HepG2 (cell line): ENCODE measurements at places on chromosomes 6 and 20. TPM values are rescaled to one million over a fixed set of nuclear protein-coding genes. Genes with fewer than 3 reads are reported as not detected.

- DNase-seq = no peak
Observed at GRCh38 chr20:13758884-13759283, 25.8 kb downstream of the ESF1 start.

DNA sequence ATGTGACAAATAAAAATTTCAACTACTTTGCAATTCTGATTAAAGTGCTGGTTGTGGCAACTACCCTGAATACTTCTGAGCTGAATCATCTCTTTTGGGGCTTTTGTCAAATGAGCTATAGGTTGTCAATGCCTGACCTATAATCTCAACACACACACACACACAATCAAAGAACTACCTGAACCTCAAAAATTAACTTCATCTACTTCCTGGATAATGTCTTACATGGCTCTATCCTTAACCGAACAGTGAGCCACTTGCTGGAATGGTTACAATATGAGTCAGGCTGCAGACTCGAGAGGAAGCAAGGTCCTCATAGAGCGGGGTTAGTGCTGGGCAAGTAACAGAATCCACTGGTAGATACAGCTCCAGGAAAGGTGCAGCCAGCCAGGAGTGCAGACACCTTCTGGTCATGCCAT is 70.6 kb upstream of the DST start:
- peak; percentile 44 for DNase-seq

- no peak for DNase-seq
Observed at GRCh38 chr6:63313111-63313510, 6.7 kb downstream of the LGSN start.

DNA sequence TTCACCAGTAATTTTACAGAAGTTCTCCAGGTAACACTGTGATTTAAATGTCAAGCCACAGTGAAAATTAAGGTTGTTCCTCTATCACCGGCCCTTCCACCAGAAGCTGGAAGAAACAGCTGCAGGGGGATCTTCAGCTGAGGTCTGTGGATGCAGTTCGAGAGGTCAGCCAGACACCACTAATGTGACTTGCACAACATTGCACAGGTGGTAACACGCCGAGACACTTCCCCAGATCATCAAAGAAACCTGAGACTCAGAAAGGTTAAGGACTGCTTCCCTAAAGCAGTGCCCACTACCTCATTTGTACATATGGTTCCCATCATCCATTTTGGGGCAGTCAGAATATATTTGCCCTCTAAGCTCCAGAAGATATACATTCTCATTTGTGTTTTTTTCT is 8.1 kb upstream of the SERPINB9 start:
- no peak for DNase-seq

DNA sequence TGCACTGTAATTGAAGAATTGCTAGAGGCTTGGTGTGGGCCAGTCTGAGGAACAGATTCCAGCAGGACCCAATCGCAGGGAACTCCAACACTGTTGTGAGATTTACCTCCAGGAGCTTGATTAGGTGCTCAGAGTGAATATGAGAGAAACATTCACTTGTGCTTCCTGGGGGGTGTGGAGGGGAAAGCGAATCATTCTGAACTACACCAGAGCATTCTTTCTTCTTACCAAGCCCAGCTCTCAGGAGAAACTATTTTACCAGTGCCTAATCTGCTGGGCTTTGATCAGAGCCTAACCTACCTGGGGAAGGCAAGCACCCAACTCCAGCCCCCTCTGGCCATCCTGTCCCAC is 7.4 kb upstream of the SIRPB1 start:
- DNase-seq = no peak

DNA sequence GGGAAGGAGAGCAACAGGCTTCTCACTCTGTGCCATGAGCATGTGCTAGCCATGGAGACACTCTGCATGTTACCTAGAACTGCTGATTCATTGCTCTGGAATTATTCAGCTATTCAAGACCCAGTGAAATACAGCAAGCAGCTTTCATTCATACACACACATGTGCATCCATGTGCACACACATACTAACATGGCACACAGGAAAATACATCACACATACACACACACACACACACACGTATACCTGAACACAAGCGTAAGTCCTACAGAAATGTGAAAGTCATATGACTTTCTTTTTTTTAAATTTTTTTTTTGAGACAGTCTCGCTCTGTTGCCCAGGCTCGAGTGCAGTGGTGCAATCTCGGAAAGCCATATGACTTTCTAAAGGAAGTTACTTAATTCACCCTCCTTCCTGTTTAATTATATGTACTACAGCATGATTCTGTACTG is 108.2 kb upstream of the NFATC2 start:
- DNase-seq = no peak

GRCh38 chr6:4981761-4982160 is 22.1 kb downstream of the RPP40 start:
- DNase-seq = no peak

DNA sequence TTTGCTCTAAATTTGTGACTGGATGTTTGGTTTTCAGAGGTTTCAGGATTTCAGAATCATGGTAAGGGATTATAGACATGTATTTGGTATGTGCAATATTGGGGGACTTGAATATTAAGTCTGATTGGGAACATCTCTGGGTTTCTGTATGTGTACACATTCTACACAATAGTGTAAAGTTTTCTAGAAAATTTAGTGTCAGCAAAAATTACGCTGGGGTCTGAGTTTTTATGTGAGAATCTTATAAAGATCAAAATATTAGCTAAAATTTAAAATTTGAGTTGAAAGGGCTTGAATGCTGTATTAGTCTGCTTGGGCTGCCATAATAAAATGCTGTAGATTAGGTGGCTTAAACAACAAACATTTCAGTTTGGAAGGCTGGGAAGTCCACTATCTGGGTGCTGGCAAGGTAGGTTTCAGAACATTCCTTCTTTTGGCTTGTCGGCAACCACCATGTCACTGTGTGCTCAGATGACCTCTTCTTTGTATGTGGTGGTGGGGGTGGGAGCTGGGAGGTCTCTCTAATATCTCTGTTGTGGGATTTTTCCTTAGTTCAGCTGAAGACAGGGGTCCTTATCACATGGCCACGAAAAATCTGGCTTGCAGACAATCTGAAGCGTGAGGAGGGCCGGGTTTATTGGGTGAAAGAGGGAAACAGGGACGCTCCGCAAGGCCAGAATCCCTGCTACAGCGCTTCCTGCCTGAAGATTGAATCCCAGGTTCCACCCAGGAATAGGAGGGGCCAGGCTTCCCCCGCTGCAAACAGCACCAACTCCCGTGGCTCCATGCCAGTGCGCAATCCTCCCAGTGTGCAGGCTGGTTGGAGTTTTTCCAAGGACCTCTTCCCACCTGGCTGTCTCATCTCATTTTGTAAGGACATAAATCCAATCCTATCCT is 299.7 kb downstream of the PLCB1 start:
- no peak for DNase-seq

- DNase-seq = no peak
Observed at GRCh38 chr6:158020272-158020711, 38.6 kb downstream of the SYNJ2 start.

DNA sequence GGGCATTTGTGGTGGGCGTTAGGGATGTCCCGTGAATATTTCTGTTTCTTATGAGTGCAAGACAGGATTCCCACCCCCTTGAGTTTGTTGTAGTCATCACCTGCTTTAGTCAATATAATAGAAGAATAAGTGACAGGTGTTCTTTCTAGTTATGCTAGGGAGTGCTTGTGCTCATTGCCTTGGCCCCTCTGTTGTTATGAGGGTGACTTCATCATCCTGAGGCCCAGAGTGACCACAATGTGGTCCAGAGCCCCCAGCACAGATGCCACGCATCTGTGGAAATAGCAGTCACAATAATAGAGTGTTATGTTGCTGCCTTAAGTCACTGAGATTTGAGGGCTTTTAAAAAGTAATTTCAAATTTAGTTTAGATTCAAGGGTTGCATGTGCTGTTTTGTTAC is 42.4 kb downstream of the GGTLC1 start:
- DNase-seq = no peak

- DNase-seq = no peak
Observed at GRCh38 chr6:159838020-159838744, 38.1 kb downstream of the PNLDC1 start.

DNA sequence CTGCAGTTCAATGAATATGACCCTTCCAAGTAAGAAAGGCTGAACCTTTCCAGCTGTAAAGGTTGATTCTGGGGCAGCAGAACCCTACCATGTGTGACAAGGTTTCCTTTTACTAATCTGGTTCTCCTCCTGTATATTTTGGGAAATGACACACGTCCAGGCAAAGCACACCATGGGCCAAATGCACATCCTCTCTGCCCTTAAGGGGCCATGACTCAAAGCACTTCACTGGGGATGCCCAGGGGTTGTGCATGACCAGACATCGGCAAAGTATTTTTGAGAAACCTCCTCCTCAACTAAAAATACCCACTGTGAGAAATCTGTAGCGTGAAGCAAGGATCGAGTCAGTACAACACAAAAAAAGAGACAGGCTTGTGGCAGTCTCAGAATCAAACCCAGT is 174.7 kb downstream of the BACH2 start:
- DNase-seq = no peak

DNA sequence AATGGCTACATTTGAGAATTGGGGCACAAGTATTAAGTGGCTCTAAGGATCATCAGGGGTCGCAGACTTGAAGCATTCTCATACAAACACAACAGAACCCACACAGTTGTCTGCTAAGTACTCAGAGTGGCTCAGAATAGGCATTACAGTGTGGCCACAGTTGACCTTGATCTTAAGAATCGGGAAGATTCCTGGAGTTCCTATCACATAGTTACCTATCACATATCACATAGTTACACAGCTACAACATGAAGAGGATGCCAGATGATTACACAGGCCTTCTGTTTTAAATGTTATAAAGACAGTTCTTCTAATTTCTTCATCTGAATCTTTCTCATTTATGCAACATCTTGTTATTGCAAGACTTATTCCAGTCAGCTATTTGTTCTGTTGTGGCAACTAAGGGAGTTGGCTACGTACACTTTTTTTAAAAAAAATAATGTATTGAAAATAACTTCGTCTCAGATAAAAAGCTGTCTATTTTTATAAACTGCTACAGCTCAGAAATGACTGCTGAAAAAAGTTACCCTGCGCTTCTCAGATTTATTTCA is 129.0 kb downstream of the REV3L start:
- peak; percentile 20 for DNase-seq

GRCh38 chr6:36224918-36225461 is 28.4 kb downstream of the BRPF3 start:
- DNase-seq = no peak

DNA sequence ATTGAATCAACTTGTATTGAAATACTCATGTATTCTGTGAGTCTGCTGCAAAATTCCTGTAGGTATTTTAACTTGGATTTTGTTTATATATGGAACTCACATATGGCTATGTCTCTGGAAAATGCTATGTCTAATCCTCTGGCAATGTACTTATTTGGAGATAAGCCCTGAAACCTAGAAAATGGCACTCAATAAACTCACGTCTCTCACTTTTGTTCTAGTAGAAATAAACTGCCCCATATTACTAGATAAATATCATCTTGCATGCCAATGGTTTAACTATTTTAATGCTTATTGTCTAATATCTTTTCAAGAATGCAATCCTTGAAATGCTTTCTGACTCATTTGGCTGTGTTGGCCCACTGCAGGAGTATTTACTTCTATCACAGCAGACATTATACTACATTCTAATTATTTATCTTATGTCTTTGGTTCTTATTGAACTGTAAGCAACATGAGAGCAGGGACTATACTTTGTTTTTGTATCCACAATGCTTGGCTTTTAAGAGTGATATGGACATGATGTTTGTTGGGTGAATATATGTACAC is 292.2 kb upstream of the RSPO3 start:
- no peak for DNase-seq

DNA sequence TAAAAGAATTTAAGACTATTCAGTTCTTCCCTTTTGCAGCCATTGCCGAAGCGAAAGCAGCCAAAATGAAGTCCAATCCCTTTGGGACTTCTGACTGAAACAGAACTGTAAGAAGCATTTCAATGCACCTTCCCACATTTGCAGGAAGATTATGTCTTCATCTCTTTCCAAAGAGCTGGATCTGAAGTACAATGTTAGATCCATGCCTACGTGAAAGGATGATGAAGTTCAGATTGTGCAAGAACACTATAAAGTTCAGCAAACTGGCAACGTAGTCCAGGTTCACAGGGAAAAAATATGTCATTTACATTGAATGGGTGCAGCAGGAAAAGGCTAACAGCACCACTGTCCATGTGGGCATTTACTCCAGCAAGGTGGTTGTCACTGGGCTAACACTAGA is 6.0 kb upstream of the FILIP1 start:
- DNase-seq = no peak

The MUC22 gene
- total RNA-seq = not detected in 2 replicates

GRCh38 chr6:14804001-14804784 is 441.7 kb upstream of the JARID2 start:
- DNase-seq = no peak

- no peak for DNase-seq
Observed at GRCh38 chr6:129619579-129620233, 90.3 kb downstream of the ARHGAP18 start.

DNA sequence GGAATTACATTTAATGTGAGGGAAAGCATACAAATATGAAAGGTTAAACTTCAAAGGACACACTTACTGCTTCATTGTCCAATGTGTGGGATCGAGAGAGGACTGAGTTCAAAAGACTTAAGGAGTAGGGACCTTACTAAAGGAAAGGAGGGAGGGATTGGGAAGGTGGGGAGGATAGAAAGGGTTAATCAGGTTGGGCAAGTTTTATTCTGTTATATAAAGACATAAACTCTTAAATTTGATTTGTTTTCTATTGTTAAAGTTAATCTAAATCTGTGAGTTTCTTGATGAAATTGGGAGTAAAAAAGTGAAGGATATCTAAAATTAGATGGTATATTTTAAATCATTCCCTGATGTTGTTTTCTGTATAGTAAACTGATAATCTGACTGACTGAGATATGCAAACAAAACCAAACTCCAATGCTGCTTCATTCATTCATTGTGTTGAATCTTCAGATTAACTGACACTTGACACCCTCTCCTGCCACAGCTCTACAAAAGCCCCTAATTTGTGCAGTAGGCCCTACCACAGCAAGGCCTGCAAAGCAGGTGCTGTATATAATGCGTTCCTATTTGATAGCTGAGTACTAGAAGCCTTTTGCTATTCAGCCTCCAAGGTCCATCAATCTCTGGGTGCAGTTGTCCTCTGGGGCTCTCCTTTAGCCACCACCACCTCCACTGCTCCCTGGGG is 1.3 kb upstream of the UBE2J1 start:
- peak; percentile 16 for DNase-seq

DNA sequence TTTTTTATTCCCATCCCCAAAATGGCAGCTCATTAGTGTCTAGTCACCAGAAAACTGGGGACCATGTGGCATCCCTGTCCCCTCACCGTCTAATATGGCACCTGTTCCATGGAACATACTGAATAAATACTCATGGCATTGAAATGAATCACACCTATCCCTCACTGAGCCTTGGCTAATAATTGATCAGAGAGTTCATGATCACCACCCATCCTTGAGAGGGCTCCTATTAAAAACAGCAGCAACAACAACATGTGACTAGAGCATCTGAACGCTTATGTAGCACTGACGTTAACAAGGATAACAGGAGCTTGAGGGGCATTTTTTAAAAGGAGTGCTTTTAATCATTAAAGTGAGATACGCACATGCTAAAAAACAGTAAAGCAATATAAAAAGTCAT is 1111.6 kb upstream of the FLRT3 start:
- DNase-seq = no peak

The SIRPA gene
- 13.1 and 17.6 TPM in 2 replicates for total RNA-seq

The ASCC3 gene
- total RNA-seq = 55.7 and 84.7 TPM in 2 replicates
